HTR-8/SVneo (cell line): ENCODE measurements at places on chromosomes 1 and 21.
A peak's percentile ranks its signal among the peaks of the same experiment; 100 is the strongest.

DNA sequence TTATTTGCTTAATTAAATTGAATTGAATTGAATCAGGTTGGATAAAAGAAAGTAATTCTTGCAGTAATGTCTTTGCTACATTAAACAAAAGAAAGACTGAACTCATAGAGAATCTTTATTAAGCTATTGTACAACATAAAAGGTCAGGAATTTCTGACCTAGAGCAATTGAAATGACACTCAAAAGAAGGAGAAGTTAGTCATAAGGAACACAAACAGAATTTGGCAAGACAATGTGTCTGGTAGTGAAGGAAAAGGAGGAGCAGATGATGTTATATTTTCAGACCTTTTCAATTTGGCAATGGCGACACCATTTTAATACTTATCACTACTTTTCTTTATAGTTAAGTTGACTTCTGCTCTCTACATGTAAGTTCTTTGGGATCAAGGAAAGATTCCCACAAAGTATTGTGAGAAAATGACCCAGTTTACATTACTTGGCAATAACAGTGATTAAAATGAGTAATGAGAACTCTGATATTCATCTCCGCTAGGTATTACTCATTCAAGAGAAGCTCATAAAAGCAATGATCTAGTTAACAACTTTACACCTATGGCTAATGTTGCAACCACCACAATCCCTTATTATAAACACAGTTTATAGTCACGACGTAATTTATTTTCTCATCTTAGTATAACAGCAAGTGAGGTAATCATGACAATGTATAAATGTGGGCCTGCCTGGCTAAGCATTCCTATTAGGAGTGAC, 14.7 kb upstream of the KRTAP21-1 start:
- no peak for DNase-seq

DNA sequence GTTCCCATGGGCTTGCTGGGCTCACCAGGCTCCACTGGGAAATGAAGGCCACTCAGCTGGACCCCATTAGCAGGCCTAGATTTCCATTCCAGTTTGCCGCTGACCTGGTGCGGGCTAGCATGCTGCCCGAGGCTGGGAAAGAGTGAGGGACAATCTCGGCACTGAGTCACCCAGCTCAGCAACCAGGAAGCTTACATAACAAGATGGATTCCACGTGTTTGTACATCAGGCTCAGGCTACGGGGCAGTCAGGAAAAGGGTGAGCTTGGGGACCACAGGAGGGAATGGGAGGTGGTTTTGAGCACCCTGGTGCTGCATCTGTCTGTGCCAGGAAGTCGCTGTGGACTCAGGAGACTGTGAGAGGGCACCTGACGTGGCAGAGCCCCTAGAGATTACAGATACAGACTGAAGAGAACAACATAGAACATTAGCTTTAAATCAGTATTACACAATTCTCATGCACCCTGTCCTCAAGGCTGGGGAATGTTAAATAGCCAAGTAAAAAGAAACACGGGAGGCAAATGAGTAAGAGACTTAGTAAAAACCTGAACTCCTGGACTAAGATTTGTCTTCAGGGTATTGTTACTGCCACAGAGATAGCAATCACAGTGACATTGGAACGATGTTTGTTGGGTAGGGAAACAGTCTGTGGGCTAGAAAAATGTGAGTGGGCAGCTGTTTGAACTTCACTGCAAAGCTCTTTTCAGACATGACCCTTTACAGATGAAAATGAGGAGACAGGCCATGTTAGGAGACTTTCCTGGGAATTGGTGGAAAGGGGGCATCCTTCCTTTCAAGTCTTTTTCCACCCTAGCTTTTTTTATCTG, 51.1 kb downstream of the GLUL start:
- DNase-seq = no peak

DNA sequence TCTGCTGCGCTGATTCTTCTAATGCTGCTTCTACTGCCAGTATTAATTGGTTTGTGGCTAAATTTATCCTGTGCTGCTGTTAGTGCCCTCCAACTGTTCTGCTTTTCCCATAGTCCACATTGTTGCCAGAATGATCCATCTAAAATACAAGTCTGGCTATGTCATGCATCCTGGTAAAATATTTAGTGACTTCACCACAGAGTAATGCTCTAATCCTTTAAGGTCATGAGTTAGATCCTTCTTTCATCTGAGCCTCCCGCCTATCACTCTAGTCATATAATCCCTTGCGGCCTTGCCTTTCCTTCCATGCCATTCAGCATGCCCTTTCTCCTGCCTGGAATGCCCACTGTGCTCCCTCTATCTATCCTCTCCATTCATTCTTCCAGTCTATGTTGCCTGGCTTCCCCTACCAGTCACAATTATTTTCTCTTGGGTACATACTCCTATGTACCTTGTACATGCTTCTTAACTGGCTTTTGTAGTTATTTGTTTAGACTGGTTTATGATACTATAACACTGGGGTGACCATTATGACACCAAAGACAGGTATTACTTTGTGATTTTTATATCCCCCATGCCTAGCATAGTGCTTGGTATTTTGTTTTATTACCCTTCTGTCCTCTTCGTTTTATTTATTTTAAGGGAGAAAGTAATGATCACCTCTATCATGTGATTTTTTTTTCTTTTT, 144.0 kb downstream of the MAGI3 start:
- peak; percentile 13 for DNase-seq

- no peak for DNase-seq
These were observed 12.9 kb downstream of the MEAF6 start for GRCh38 chr1:37501661-37502060.

- DNase-seq = no peak
These were observed 692.0 kb upstream of the NR5A2 start for GRCh38 chr1:199335496-199335895.

DNA sequence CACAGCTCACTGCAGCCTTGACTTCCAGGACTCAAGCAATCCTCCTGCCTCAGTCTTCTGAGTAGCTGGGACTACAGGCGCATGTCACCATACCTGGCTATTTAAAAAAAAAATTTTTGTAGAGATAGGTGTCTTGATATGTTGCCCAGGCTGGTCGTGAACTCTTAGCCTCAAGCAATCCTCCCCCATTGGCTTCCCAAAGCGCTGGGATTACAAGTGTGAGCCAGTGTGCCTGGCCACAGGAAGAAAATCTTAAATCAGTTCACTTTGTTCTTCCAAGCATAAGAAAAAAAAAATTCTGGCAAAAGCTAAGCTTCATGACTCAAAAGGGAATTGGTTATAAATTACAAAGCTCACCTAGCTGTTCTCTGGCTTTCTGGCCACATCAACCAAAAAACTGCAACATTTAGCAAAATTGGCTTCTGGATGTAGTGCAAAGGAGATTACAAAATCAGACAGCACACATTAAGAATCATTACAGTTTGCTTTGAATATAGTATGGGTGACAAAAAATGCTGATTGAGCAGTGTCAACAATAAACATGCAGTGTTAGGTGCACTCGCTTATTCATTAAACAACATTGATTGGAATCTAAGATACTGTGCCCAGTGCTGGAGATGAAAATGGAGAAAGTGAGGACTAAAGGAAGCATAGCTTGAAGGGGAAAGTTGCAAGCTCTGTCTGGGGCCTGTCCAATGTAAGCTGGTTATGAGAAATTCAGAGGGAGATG, 76.7 kb downstream of the KCTD3 start:
- DNase-seq = no peak

DNA sequence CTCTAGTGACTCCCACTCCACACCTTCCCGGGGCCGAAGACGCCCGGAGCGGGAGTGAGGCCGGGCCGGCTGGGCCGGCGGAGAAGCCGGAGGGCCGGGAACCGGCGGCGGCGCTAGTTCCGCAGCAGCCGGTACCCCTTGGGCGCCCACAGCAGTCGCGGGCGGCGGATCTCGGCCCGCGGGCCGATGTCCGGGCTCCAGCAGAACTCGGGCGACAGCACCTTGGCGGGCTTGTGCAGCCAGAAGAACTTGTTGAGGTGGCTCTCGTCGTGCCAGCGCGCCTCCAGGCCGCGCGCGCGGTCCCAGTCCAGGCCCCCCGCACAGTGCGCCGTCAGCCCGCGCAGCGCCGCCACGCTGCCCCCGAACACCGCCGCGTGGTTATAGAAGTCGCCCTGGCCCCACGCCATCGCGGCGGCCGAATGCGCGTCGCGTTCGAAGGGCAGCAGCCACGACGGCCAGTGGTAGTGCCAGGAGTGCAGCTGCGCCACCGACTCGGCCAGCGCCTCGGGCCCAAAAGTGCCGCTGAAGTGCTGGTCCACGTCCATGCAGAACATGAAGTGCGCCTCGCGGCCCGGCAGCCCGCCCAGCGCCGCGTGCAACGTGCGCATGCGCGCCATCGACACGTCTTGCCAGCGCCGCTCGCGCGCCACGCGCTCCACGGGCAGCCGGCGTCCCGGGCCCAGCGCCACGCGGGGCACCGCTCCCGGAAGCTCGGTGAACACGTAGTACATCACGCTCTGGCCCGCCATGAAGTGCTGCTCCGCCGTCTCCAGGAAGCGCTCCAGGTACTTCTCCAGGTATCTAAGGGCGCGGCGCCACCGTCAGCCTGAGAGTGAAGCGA, 14.0 kb downstream of the A3GALT2 start:
- DNase-seq = no peak

DNA sequence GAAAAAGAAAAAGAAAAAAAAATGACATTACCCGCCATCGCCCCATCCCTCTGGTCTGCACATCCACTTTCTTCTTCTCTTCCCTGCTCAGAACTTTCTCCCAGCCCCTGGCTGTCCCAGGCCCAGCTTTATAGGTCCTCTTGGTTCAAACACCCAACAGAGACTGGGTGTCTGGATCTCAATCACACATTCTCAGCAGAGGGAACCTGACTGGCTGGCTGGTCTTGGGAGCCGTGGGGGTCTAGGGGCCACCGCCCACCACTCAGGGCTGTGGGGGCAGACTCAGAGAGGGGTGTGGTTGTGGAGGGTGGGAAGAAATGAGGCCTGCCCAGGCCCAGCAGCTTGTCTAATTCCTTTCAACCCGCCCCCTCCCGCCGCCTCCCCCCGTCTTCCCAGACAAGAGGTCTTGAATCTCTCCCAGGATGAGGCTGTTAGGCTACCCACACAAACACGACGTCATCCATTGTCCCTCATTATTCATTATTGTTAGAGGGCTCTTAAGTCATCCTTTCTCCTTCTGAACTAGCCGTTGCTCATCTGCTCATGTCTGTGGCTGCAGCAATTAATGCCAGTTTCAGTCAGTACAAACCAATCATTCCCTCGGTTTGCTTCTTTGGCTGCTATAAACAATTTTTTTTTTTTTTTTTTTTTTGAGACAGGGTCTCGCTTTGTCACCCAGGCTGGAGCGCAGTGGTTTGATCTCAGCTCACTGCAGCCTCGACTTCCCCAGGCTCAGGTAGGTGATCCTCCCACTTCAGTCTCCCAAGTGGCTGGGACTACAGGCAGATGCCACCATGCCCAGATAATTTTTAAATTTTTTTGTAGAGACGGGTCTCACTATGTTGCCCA, 40.6 kb upstream of the CLIC4 start:
- DNase-seq = no peak

DNA sequence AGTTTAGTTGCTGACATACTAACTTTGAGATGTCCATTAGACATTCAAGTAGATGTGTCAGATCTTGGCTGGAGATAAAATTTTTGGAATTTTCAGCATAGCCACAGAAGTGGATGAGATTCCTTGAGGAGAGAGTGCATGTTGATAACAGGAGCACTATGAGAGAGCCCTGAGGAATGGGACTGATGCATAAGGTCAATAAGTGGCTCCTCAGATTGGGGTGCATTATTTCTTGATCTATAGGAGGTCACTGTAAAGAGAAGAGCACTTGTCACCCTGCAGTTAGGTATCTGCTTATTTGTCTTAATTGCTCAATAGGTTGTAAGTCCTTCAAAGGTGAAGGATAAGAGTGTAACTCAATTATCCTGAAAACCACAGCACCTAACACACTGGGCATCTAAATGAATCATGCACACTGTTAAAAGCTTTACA, 52.0 kb upstream of the TACSTD2 start:
- DNase-seq = peak; percentile 12

- DNase-seq = no peak
These were observed 1.8 kb upstream of the GBP5 start for GRCh38 chr1:89274411-89274857.

DNA sequence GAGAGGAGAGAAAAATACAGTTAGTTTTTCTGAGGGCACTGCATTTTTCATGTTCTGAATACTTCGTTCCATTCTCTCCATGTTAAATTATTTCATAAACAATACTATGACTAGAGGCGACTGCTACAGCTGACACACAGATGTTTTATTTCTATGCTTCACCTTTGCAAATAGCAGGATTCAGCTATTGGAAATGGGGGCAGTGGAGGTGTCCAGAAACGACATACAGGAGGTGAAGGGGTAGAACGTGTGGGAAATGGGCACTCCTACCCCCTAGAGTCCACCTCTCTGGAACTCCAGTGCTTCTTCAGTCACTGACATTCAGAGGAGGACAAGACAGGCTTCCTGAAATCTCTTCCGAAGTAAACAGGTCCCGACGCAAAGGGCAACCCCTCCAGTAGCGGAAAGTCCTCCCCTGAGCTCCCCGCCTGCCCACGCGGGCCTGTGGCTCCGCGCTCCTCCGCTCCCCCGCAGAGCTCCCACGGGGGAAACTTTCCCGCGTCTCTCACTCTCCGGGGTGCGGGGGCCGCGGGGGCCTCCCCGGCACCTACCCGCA, 480 bp downstream of the DPYD start:
- no peak for DNase-seq
